ENCODE measurements at places on chromosomes 2 and 18. TPM values are rescaled to one million over a fixed set of nuclear protein-coding genes. Genes with fewer than 3 reads are reported as not detected.

The DNAH7 gene
- total RNA-seq: 2.1 TPM

The PARD3B gene
- 6.6 TPM for total RNA-seq

- no peak for DNase-seq
Measured at GRCh38 chr18:35993013-35993412, 20.5 kb downstream of the RMP24 start.

The TWIST2 gene
- total RNA-seq: 4.2 TPM

GRCh38 chr2:47026748-47027534 lies 111.3 kb upstream of the MCFD2 start:
- DNase-seq: no peak

The ACKR3 gene
- total RNA-seq: 0.89 TPM

DNA sequence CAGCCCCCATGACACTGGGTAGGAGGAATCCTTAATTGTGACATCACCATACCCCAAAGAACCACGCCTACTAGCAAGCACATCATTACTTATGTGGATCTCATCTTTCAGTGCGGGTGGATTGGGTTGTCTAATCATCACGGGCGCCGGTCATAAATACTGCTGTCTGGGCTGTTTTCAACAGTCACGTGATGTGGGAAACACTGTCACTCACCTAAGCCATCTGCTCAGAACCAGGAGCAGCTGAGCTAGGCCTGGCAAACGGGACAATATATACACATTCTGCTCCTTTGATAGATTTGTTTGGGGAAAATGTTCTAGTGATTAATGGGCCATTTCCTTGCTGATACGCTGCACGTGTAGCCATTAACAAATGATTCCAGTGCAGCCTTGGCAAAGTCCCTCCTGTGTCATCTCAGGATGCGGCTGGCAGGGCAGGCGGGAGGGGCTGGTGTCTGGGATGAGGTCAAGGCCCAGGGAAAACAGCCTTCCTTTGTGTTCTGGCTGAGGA lies 145.9 kb upstream of the COPS8 start:
- no peak for DNase-seq

The EML6 gene
- 0.63 TPM for total RNA-seq

- DNase-seq: no peak
Measured at GRCh38 chr18:35856178-35856577, 116.3 kb upstream of the RMP24 start.

- DNase-seq: no peak
Measured at GRCh38 chr2:111173338-111173737, 52.6 kb downstream of the BCL2L11 start.

Data from kidney epithelial cell (primary cell).